Activated CD8-positive, alpha-beta memory T cell treated with anti-CD3 and anti-CD28 coated beads for 48 hours (primary cell): ENCODE measurements at places on chromosomes 12 and 14.

GRCh38 chr12:25585662-25586061 is 32.6 kb upstream of the LMNTD1 start:
- DNase-seq = no peak

- DNase-seq = no peak
Observed at GRCh38 chr14:100610511-100611217, 23.4 kb upstream of the BEGAIN start.

- DNase-seq = no peak
Observed at GRCh38 chr12:30696103-30696408, 387 bp upstream of the IPO8 start.

GRCh38 chr14:29197557-29197956 is 431.0 kb downstream of the FOXG1 start:
- DNase-seq = no peak

DNA sequence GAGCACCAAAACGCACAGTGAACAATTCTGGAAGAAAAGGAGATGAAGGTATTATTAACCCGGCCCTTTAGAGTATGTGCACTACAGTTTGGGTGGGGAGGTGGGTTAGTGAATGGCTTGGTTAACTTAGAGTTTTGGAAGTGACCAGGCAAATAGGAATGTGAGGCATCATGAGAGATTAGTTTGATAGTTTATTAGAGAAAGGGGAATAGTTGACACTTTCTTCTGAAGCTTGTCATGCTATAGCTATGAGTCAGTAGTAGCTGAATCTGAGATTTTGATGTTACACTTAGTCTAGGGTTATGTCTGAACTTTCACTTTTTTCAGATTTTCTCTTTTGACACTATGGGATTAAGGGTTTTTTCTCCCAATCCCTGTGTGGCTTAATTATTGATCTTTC is 567.2 kb downstream of the SNAPC1 start:
- DNase-seq = no peak

- DNase-seq = no peak
Observed at GRCh38 chr12:62903151-62903550, 31.8 kb downstream of the PPM1H start.

DNA sequence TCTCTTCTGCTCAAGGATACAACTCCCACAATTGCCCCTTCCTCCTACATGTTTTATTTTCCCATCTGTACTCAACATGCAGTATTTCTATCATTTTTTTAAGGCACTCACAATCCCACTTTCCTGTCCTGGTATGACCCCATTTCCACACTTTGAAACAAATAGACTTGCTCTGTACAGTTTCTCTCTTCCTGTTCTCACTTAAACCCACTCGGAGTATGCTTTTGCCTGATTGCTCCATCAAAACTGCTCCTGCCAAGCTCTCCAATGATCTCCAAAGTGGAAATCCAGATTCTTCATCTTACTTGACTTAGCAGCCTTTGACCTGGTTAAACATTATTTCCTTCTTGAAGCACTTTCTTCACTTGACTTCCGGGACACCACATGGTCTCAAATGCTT is 384.5 kb downstream of the SEC23A start:
- DNase-seq = no peak

- no peak for DNase-seq
Observed at GRCh38 chr14:104817930-104818713, 17.2 kb downstream of the ZBTB42 start.

DNA sequence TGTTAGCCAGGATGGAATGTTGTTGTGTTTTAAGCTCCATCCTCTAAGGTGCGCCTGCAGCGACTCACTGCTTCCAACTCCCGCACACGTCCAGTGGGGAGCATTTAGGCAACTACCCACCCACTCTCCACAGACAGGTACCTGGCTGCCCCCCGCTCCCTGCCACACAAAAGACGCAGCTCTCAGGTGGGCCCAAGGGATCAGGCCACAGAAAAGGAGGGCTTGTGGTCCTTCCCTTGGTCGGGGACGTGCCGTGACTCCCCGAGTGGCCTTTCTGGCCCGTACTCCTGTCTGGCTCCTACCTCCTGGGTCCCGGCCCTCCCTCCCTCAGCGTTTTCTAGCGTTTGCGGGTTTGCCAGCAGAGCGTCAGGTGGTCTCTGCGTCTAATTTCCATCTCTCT is 16.2 kb downstream of the TEDC1 start:
- no peak for DNase-seq

DNA sequence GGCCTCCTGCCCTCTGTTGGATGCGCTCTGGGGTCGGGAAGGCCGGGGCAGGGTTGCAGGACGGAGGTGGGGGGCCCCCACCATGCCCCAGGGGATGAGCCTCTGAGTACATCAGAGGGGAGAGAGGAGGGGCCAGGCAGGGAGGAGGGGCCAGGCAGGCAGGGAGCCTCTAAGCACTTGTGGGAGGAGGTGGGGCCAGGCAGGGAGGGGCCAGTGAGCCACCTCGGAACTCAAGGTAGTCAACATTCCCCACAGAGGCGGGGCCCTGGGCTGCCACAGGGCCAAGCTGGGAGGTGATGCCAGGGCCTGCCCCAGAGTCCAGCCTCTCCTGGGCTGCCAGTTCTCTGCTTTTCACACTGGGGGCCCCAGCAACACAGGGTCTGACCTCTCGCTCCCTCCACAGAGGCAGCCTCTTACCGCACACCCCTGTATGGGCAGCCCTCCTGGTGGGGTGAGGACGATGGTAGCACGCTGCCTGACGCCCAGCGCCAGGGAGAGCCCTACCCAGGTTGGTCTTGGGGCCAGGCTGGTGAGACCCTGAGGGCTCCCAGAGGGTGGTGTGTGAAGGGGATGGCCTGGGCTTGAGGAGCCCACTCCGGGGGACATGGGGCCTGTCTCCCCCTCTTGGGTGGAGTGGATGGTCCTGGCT is 17.4 kb downstream of the CEP170B start:
- DNase-seq = no peak

DNA sequence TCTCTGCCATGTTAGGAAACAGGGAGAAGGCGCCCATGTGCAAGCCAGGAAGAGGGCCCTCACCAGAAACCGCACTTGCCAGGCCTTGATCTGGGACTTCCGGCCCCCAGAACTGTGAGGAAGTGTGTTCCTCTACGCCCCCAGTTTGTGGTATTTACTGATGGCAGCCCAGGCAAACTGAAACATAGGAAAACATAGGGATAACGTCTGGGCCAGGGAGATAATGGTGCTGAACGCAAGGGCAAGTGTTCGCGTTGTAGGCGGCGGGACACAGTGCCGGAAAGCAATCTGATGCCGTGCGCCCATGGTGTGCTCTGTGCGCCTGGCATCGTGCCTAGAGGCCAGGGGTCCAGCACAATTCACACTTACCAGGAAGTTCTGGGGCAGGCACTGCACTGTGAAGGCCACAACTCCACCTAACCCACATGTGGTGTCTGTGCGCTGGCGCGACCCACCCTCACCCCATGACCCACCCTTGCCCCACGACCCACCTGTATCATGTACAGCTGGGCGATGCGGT is 53.6 kb downstream of the ARL6IP4 start:
- no peak for DNase-seq

- no peak for DNase-seq
Observed at GRCh38 chr14:101477648-101478047, 83.6 kb upstream of the DIO3 start.

DNA sequence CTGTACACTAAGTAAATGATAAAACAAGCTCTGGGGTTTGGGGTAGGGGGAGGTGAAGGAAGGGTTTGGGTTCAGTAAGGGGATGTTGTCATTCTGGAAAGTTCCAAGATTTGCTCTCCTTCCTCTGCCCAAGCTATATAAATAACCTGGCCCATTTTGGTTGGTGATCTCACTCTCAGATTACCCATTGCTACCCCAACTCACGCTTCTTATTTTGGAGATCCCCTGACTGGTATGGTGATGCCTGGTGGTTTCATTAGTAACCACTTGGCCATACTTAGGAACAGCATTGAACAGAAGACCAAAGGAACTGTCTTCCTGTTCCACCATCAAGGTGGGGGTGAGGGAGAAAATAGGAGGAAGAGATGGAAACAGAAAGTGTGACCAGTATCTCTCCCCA is 259.6 kb upstream of the TBX3 start:
- no peak for DNase-seq
